Stimulated activated CD4-positive, alpha-beta T cell treated with anti-CD3 and anti-CD28 coated beads, TNF-alpha, amount 100 ng/mL, for 48 hours (primary cell): ENCODE measurements at places on chromosomes 5 and 9.

DNA sequence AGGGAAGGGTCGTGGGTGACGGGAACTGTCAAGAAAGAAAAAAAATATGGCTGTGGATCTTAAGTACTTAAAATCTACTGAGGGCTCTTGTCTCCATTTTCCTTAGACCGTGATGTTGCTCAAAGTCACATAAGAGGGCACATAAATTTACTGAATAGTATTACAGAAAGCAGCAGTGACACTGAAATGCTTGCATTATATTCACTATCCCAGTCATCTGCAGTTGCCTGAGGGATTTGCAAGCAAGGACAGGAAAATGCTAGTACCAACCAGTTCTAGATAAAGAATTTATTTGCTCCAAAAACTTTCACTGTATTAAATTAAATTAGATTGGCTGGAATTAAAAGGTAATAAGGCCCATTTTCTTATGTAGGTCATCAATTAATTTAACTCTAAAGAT, 106.5 kb upstream of the CCDC152 start:
- no peak for DNase-seq

DNA sequence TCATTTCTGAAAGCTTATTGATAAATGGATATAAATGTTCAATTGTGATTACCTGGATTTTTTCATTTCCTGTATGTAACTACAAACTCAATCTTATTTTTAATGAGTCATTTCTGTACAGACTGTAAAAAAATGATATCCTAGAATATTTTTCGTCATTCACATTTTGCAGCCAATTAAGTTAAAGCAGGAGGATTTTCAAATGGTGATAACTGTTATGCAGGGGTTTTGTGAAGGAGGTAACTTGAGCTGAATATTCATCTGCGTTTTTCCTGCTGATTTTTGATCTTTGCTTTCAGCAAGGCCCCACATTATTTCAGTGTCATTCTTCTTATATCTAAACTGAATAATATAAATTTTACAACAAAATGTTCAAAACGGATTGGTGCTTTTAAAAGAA, 74.1 kb downstream of the SLF1 start:
- DNase-seq: no peak

DNA sequence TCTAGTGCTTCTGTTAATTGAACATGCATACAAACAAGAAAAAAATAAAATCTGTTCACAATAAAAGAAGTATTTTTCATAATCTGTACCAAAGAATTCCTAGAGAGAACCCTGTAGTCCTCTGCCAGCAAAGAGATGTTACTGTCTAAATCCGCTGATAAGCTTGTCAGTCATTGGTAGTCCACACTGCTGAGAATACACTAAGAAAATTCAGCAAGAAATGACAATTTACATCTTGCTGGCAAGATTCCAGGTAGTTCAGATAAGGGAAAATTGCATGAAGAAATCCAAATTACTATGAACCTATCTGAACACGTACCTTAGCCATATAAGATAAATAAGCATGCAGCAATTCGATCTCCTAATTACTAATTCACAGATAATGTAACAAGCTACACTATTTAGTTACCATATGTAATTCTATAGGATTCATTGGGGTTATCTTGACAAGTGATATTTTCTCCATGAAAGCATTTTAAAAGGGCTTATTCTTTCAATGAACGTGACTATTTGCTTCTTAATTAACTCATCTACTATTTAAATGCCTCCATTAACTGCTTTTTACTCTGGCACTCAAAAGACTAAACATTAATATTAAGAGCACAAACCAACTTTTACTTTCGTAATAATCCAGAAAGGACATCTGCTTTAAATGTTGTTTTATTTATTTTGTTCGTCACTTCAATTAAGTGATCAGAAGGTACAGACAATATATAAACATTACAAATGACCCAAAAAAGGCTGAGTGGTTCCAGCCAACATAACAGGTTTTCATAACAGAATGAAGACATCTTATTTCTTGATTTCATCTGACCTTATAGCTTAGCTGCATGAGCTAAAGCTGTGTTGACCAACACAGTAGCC, 9.7 kb downstream of the MPDZ start:
- no peak for DNase-seq

DNA sequence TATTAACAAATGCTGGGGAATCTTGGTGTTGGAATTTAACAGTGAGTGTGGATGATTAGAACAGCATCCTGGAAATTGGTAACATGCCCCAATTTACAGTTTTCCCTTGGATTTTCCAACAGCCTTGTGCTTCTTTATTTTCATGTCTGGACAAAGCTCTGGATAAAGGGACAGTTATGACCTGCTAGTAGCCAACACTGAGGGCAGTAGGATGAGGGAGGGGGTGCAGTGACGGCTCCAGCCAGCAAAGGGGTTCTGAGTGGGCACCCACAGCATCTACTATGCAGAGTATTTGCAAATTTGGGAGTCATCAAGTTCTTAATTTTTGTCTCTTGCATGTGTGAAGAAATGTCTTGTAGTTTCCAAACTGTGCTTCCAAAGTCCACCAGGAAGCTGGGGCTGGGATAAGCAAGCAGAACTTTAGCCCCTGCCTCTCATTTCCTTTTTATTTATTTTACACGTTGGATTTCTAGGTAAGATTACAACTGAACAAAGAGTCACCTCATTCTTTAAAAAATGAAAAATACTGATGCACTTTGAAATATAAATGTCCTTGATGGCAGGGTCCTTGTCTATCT, 63.0 kb upstream of the SELENOP start:
- DNase-seq: no peak

DNA sequence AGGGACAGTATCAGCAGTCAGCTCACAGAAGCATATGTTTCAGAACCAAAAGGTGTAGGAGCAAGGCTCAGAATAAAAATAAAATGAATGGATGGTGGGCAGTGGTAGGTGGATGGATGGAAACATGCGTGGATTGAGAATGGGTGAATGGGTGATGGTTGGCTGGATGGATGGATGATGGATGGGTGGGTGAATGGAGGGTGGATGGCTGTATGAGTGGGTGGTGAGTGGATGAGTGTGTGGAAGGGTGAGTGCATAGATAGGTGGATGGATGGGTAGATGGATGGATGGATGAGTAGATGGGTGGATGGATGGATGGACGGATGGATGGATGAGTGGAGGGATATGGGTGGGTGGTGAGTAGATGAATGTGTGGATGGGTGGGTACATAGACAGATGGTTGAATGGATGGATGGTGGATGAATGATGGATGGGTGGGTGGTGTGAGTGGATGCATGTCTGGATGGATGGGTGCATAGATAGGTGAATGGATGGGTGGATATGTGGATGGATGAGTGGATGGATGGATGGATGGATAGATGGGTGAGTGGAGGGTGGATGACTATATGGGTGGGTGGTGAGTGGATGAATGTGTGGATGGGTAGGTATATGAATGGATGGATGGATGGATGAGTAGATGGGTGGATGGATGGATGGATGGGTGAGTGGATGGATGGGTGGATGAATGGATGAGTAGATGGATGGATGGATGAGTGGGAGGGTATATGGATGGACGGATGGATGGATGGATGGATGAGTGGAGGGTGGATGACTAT, 164.2 kb downstream of the C9orf50 start:
- DNase-seq: no peak

- no peak for DNase-seq
Measured at GRCh38 chr5:32908641-32909040, 197.5 kb downstream of the NPR3 start.

DNA sequence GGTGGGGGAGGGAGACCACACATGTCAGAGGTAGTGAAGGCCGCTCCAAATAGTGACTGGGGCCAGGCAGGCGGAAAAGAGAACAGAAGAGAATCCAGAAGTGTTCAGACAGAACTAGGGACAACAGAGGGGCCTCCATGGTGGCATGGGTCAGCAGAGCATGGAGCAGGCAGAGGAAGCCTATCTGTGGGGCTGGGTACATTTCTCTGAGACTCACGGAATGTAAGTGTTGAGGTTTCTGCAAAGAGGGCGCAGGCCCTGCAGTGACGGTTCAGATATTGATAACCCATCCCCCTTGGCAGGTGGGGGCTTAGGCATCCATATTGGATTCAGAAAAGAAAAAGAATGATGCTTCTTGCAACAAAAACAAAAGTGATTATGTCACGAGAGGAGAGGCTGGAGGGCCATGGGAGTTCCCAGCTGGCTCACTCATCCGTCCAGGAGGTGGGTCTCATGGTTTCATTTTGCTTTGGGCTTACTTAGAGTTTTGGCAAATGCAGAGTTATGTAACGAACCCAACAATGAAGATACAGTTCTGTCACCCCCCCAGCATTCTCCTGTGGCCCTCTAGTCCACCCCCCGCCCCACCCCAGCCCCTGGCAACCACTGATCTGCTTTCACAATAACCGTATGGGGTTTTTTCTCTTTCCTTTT, 5.4 kb upstream of the RMND5B start:
- no peak for DNase-seq

DNA sequence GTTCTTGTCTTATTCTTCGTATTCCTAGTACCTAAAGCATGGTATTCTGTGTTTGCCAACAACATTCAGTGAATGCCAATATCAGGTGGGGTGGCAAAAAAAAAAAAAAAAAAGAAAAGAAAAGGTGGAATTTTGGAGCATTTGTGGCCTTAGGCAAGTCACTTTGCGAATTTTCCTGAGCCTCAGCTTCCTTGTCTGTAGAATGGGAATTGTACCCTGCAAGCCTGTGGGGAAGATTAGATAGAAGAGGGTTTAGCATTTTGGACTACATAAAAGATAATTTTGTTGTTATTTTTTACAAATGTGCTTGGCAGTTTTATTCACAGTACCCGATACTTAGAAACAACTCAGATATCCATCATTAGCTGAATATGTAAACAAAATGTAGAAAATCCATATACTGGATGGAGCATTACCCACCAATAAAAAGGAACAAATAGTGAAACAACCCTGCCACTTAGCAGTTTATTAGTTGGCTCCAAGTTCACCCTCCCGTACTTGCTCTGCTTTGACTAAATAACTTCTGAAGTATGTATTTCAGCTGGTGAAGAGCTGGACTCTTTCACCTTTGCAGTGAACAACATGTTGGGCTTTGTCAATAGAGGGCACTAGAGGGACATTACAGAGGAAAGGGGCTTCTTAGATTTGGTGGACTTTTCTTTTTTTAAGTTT, 13.6 kb downstream of the UBE2D2 start:
- DNase-seq: no peak

GRCh38 chr9:130989391-130989790, 19.6 kb upstream of the LAMC3 start:
- DNase-seq: no peak

GRCh38 chr9:6922124-6922676, 164.4 kb downstream of the KDM4C start:
- DNase-seq: no peak

GRCh38 chr5:86649832-86650505, 32.2 kb downstream of the COX7C start:
- no peak for DNase-seq

- DNase-seq: no peak
Measured at GRCh38 chr5:54748527-54748926, 231.0 kb downstream of the SNX18 start.

- no peak for DNase-seq
Measured at GRCh38 chr9:92763721-92764380, 782 bp downstream of the BICD2 start.

DNA sequence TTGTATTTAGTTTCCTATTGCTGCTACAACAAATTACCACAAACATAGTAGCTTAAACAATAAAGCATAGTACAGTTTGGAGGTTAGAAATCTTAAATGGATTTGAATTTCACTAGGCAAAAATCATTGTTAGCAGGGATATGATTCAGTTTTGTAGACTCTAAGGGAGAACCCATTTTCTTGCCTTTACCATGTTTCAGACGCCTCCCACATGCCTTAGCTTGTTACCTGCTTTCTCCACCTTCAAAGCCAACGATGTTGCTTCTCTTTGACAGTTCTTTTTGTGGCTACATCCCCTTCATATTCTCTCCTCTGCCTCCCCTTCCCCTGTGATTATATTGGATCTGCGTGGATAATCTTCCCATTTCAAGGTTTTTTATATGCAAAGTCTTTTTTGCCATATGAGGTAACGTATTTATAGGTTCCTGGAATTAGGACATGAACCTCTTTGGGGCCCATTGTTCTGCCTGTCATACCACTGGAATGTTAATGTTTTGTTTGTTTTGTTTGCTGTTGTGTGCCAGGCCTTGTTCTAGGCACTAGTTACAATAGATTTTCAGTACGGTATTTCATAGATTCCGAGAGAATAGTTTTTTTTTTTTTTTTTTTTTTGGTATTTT, 54.1 kb downstream of the UHRF2 start:
- DNase-seq: no peak

GRCh38 chr5:127988146-127988760, 95.3 kb upstream of the SLC12A2 start:
- no peak for DNase-seq

DNA sequence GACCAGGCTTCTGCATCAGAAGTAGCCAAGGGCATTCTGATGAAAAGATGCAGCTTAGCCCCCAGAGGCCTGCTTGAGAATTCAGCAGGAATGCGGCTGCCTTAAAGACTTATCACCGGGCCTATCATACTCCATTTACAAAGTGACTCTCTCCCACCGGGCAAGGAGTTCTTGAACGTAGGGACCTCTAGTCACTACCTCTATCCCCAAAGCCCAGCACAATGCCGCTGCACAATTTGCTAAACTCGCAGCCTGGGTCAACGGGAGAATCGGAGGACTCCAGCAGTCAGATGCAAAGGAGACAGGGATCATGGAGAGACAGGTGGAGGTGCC, 661 bp downstream of the PDCL start:
- DNase-seq: no peak

- no peak for DNase-seq
Measured at GRCh38 chr9:82513976-82514735, 525.6 kb downstream of the SPATA31D1 start.

DNA sequence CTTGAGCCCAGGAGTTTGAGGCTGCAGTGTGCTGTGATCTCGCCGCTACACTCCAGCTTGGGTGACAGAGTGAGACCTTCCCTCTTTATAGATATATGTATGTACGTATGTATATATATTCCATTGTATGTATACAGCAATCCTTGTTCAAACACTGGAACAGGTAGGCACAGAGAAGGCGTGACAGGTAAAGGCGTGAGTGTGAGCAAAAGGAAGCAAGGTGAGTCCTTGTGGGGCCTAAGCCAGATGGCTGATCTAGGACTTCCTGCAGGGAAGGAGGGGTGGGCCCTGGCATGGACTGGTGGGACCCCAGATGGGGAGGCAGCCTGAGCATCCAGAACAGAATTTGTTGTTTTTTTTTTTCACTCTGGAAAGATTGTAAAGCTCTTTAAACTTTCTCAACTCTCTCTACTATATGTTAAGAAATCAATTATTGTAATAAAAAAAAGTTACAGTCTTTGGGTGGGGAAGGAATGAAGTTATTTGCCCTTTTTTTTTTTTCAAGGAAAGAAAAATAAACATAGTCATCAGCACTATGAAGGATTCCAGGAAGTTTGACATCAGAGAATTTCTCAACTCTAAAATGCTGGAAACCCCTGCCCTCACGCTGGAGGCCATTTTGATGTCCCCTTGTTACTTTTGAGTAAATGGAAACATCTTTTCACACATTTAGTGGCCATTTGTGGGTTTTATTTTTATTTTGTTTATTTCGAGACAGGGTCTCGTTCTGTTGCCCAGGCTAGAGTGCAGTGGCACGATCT, 38.9 kb upstream of the STXBP1 start:
- no peak for DNase-seq

- no peak for DNase-seq
Measured at GRCh38 chr9:86795823-86796553, 151.3 kb downstream of the GAS1 start.
